ENCODE measurements at places on chromosomes 3 and 15.

DNA sequence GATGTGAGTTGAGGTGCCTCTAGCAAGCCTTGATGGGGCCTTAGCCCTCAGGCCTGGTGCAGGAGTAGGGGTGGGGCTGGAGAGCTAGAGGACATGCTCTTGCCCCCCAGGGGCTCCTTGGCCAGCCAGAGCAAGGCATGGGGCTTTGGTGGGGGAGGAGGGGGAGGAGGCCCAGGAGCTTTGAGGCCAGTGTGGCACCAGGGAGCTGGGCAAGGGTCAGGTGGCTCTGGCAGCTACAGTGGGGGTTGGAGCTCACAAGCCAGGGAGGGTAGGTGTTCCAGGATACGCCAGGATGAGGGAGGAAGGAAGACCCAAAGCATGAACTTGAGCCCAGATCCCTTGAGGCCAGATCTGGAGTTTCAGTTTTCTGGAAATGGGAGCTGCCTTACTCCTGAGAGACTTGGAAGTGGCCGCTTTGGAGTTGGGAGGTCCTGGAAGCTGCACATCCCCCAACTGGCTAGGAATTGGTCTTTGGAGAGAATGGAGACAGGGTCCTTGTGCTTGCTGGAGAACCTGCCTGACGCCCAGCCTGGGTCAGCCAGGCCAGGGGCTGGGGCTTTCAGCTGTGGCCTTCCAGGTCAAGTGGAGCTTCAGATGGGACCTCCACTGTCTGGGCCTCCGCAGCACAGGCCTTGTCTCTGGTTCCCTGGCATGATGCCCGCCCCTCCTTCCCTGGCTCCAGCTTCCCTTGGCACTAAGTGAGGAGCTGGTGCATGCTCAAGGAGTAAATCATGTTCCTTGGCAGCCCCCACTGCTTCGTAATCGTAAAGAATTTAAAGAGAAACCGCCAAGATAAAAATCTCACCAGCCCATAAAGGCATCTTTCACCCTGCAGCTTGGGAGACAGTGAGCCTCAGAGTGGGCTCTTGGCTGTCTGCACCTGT is 8.7 kb downstream of the SEMA3F start:
- peak; percentile 85 for DNase-seq

GRCh38 chr3:120049072-120049471 is 45.2 kb downstream of the GSK3B start:
- no peak for DNase-seq

GRCh38 chr3:128698211-128699047 is 27.6 kb upstream of the RAB7A start:
- DNase-seq = no peak

DNA sequence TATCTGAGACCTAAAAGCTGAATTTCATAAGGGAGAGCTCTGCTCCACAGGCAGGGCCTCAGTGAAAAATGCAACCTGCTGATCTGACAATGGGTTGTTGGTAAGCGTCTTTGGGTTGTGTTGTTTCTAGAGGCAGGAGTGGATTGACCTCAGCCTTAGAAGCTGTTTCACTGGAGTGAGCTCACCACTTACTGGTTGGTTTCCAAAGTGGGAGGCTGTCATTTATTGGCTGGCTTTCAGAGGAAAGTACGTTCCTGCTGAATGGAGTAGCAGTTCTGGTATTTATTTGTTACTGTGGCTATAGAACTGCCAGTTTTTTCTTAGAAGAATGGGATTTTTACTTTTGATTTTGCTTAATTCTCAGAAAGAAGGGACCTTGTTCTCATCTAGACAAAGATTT is 29.3 kb upstream of the COL6A5 start:
- no peak for DNase-seq

DNA sequence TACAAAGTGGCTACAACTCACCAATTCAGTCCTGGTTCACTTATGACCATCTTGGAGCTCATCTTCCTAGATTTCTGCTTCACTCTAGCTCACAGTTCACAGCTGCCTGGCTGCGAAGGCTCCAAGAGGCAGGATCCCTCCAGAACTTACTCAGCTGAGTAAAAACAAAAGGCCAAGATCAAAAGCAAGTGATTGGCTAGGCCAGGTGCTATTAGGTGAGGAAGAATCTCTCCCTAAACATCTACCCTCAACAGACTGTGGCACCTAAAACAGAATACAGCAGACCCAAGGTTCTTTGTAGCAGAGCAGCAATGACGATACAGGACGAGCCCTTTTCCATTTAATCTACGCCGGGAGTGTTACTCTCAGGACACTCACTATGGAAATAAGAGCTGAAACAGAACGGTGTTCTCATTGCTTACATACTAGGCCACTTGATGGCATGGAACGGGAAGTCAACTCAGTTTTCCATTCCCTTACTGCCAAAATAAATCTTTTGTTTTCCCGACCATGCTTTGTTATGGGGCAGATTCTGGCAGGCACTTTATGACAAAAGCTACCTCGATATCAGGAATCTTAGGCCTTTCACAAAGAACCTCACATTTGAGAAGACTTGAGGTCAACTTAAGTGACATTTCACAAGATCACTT is 901 bp downstream of the ICE2 start:
- peak; percentile 43 for DNase-seq

GRCh38 chr3:121883507-121883906 is 10.7 kb upstream of the SLC15A2 start:
- peak; percentile 35 for DNase-seq

- no peak for DNase-seq
Measured at GRCh38 chr15:92545996-92546395, 109.6 kb downstream of the FAM174B start.

DNA sequence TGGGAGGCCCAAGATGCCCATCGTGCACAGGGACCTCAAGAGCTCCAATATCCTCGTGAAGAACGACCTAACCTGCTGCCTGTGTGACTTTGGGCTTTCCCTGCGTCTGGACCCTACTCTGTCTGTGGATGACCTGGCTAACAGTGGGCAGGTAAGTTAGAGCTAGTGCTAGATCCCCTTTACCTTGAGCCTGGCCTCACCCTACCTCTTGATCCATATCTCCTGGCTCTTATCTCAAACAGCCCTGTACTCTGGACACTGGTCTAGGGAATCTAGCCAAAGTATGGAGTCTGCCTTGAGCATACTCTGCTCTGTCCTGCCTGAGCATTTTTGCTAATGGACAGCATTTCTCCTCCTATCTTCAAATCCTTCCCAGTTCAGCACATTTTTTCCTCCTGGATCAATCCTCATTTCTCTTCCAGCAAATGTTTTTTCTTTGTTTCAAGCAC is 65.9 kb downstream of the TGFBR2 start:
- DNase-seq = no peak

DNA sequence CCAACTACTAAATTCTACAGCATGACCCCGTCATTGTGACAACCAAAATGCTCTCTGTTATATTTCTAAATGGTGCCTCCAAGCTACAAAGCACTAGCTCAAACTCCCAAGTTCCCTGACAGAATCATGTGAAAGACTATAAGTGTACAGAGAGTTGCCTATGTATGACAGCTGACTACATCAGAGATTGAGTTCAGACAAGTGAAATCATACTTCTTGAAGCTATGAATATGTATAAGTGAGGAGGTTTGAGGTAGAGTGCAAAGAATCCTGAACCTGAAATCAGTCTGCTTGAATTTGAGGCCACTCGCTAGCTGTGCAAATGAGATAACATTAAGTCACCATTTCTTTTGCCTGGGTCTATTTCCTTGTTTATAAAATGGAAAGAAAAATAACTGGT is 63.9 kb upstream of the TP63 start:
- no peak for DNase-seq

DNA sequence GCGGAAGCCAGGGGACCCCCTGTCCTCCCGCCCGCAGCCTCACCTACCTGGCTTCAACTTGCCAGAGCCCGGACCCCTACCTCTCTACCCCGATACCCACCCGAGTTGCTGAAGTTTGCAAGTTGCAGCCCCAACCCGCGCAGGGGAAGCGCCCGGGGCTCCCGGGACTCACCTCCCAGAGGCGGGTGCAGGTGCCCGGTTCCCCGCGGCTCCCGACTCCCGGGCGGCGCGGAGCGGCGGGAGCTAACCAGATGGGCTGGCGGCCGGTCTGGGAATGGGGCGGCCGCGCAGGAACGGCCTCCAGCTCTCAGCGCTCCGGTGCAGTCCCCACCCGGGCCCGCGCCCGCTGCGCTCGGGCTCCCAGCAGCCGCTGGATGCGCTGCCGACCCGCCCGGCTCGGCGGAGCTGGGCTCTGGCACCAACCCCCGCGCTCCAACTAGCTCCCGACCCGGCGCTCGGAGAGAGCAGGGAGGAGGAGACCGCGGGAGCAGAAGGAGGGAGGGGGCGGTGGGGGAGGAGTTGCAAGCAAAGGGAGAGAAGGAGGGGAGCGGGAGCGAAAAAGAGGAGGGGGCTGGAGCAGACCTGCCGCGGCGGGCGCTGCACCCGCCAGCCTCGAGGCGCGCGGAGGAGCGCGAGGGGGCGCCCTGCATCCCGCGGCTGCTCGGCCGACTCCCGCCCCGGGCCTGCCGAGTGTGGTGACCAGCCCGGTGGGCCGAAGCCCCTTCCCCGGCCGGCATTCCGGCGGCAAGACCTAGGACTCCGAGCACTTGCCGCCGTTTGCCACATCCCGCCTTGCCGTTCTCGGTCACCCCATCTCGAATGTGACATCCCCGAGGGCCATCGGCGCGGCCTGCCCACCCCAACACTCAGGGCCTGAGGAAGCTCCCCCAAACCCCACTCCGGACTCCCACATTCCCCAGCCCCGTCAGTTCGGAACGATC is at the start of gene SEMA5B:
Gene SEMA5B (minus strand): TSS at position 472 of the 941 bp plus-strand sequence. CDS start 66,500 bp downstream, outside the sequence.
- no peak for DNase-seq

DNA sequence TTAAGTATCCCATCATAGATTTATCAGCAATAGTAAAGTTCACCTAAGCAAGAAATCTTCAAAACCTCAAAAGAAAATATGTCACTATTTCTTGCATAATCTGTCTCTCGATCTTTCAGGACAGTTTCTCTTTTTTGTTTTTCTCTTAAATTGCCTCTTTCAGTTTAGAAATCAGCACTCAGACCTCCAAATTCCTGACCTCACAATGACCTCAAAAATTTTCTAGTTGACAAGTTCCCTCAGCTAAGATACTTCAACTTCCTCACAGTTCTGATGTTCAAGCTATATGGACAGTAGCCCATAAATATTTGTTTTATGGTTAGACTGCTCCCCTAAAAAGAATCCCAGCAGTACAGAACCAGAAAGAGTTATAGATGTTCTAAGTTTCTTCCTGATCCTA is 24.1 kb downstream of the SLC24A5 start:
- peak; percentile 52 for DNase-seq

- no peak for DNase-seq
Measured at GRCh38 chr3:59436164-59436958, 386.5 kb upstream of the CFAP20DC start.

GRCh38 chr3:177731644-177732268 is 534.5 kb upstream of the TBL1XR1 start:
- peak; percentile 80 for DNase-seq

DNA sequence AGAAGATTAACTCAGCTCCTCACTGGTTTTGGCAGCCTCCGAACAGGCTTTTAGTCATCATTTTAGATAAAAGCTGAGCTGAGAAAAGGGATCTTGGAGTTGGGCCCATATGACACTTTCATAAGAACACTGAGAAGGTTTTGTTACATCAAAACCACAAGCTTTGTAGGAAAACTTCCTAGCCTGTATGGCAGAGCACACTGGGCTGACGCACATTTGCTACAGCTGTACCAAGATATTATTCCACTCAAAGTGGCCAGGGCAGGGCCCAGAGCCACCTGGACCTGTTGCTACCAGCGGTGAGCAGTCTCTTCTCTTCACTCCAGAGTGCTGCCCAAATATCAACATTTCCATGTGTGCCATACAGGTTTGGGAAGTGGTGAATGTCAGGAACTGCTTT is 160.5 kb upstream of the CCDC54 start:
- DNase-seq = peak; percentile 98

- DNase-seq = no peak
Measured at GRCh38 chr15:90264671-90265070, 801 bp upstream of the NGRN start.

DNA sequence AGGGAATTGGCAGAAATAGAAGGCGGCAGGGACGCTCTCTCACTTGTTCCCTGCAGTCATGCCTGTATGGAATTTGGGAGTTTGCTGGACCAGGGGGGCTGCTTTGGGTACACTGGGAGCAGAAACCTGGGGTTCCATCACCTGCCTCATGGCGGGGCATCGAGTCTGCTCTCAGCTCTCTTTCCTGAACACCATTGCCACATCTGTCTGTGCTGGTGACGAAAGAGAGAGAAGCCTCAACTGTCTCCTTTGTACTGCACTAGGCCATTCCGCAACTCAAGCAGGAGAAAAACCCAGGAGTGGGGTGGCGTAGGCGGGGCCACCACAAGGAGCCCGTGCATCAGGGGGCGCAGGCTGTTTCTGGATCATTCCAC is 14.0 kb downstream of the TMEM158 start:
- peak; percentile 2 for DNase-seq

GRCh38 chr3:168820810-168821415 is 725.2 kb upstream of the GOLIM4 start:
- DNase-seq = no peak

GRCh38 chr3:16363636-16364035 is 98.6 kb downstream of the OXNAD1 start:
- DNase-seq = no peak

GRCh38 chr3:122920986-122921385 is 106.6 kb downstream of the SEMA5B start:
- DNase-seq = no peak

DNA sequence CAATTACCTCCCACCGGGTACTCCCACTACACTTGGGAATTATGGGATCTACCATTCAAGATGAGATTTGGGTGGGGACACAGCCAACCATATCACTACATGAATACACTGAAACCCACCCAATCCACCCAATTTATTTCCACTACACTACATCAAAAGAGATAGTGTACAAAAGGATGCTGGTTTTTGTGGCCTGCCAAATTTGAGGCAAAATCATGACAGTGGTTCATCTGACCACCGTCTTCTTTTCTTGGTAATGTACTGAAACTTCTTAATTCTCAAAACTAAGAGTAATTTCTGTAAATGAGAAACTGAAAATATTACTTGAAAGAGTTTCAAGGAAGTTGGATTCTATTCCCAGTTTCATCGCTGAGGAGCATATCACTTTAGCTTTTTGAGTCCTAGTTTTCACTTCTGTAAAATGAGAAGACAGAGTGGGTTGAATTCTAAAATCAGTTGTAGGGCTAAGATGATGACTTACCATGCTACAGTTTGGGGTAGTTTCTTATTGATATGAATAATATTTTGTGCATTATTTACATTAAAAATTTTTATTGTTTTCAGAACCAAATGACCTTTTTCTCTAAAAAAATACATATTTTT is 360.4 kb upstream of the CNTN6 start:
- no peak for DNase-seq

GRCh38 chr15:29900237-29901189 is 78.2 kb upstream of the TJP1 start:
- DNase-seq = no peak

- DNase-seq = no peak
Measured at GRCh38 chr15:91435113-91435512, 335.1 kb downstream of the SV2B start.

DNA sequence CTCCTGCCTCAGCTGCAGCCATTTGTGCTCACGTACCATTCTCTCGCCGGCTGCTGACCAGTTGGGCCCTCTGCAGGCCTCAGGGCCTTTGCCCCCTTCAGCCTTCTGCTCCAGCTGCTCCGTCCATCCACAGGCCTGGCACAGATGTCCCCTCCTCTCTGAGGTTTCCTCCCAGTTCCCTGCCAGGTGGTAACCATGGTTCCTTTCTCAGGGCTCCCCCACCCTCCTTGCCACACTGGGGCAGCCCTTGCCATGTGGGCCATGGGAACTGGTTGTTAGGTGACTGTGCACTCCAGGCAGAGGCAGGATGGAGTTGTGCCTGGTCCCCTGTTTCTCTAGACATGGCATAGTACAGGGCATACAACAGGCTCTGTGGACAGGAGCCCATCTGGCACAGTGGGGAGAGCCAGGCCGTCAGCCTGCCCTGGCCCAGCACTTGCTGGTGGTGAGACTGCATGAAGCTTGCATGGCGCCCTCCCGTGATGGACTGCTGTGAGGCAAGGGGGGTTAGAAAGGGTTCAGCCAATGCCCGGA is 148.9 kb downstream of the DNAJB8 start:
- no peak for DNase-seq
